Stimulated activated CD8-positive, alpha-beta memory T cell treated with anti-CD3 and anti-CD28 coated beads, Interleukin-12 subunit alpha, Interleukin-12 subunit beta, amount 100 ng/mL, for 4 hours (primary cell): ENCODE measurements at places on chromosomes 2 and 18.

GRCh38 chr2:196712867-196713266, 73.4 kb downstream of the CCDC150 start:
- DNase-seq = no peak

GRCh38 chr2:72846171-72847095, 20.6 kb upstream of the EXOC6B start:
- DNase-seq = no peak

GRCh38 chr2:144448389-144449027, 71.4 kb downstream of the ZEB2 start:
- no peak for DNase-seq

- DNase-seq = no peak
These were observed 143.3 kb upstream of the TACR1 start for GRCh38 chr2:75342504-75343175.

GRCh38 chr18:27674411-27674810, 489.3 kb upstream of the CHST9 start:
- no peak for DNase-seq

DNA sequence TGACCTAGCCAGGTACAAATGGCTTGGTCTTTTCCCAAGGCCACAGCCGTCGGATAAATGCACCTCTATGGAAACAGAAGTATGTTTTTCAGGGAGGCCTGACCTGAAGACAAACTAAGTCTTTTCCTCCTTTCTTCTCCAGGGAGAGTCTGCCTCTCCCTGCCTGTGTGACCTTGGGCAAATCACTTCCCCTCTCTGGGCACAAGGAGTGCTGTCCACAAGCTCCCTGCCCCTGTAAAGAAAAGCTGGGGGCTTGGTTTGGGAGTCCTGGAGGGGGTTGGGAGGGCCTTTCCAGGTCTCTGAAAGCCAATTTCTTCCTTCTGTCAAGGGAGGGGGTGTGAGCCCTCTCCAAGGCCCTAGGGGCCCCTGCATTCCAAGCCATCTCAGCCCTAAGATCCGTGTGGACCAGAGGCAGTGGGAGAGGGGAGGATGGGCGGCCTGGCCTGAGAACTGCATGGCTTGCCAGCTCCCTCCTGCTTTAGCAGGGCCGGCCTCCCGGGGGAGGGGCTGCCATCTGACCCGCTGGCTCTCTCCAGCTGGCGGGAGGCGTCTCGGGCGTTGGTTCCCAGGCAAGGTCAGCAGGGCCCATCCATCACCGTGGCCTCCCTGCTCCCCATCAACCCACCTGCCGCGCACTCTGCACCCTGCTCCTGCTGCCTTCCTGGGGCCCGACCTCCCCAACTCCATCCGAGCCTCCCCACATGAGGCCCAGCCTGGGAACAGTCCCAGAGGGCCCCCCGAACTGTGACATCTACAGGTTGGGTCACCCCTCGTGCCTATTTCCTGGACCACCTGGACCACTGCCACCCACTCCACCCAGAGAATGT, 61.4 kb downstream of the SMAD7 start:
- no peak for DNase-seq

DNA sequence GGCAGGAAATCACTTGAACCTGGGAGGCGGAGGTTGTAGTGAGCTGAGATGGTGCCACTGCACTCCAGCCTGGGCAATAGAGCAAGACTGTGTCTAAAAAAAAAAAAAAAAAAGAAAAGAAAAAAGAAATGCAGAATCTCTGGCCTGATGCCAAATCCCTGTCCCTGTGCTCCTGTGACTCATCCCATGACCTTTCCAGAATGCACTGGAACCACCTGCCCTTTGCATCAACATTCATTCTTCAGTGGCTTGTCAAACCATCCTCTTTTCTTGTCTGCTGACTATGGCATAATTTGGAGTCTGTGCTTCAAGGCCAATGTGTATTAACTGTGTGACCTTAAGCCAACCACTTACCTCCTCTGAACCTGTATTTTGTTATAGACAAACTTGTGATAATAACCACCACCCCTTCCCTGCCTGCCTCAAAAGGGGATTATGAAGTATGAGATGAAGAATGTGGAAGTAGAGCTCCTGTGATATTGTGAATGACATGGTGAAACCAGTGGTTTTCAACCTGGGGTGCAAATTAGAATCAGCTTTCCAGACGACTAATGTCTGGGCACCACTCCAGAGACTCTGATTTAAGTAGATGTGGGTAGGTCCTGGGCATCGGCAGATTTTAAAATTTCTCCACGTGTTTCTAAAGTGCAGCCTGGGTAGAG, 189.3 kb downstream of the CLIP4 start:
- no peak for DNase-seq

DNA sequence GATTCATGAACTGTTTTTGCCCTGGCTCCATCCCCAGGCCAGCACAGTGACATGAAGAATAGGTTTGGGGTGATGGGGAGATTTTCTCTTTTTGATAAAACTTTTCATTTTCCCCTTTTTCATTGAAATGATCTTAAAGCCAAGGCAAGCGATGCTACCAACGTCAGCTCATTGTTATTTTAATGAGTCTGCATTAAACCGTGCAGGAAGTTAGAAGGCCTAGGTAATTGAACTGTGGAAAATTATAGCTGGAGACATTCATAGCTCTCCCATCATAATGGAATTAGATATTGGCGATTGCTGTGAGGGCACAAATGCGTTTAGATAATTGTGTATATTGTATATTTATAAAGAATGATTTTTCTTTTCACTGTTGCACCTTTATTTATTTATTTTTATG, 33.2 kb downstream of the SMARCAL1 start:
- DNase-seq = no peak

DNA sequence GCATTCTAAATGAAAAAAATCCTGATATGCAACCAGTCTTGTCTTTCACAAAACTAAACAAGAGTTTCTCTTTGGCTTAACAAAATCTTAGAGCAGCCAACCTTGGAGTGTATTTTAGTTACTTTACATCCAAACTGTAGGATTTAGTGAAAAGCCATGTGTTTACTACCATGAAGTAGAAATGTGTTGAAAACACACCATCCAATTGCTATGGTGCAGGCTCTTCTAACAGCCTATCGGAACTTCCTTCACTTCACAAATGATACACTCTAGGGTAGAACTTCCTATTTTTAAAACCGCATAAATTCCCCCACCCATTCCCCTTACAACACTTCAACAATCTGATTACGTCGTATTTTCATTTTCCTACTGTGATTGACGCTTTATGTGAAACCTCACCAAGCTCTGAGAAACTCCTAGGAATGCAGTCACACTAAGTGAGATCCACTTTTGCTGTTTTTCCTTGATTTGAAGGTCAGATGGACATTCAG, 74.4 kb upstream of the MAP4K4 start:
- no peak for DNase-seq

GRCh38 chr2:147390475-147390874, 454.4 kb upstream of the ACVR2A start:
- DNase-seq = no peak

- no peak for DNase-seq
These were observed 5.7 kb downstream of the GPR35 start for GRCh38 chr2:240630771-240631547.

DNA sequence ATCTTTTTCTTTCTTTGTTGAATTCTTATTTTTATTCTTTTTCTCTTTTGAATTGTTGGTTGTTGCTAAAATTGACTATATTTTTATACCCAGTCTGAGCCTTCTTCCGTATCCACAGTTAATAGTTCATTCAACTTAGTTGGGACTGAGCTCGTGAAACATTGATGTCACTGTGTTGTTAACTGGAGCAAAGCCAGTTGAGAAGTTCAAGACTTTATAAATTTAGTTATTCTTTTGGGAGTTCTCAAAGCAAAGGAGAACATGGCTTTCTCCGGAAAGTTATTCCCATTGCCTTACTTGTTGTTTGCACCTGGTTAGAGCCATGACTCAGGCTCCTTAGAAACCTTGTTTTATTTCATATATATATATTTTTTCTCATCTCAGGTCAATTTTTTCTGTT, 8.8 kb downstream of the CTLA4 start:
- no peak for DNase-seq

DNA sequence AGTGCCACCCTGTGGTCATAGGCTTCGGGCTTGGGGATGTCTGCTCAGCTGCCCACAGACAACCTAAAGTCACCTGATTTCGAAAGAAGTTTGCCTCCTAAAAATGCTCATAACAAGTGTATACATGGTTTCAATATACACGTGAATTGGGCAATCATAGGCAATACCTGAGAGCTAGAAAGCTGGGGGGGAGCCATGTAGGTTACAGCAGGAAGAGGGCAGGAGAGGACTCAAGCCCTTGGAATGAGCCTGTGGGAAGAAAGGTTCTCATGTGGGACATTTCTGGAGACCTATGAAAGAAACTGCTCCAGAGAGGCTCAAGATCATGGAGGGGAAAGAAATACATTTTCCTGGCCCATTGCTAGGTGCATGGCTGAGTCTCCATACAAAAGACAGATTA, 109.7 kb downstream of the ACOXL start:
- no peak for DNase-seq

- DNase-seq = peak; percentile 29
These were observed 13.2 kb downstream of the SERPINE2 start for GRCh38 chr2:224025874-224026273.

DNA sequence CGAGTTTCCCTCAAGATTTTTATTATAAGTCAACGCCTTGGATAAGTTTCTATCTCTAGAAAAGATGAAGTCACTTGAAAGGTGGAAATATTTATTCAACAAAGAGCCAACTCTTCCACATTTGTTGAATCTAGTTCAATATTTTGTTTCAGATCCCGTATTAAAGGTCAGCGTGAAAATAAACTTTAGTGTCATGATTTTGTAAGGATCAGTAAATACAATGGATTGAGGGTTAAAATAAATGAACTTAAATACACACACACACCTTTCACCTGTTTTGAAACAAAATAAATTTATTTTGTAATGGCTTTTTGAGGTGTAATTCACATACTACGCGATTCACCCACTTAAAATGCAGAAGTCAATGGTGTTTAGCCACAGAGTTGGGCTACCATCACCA, 16.0 kb upstream of the NPPC start:
- no peak for DNase-seq

- no peak for DNase-seq
These were observed 22.2 kb upstream of the SOS1 start for GRCh38 chr2:39142904-39143605.

DNA sequence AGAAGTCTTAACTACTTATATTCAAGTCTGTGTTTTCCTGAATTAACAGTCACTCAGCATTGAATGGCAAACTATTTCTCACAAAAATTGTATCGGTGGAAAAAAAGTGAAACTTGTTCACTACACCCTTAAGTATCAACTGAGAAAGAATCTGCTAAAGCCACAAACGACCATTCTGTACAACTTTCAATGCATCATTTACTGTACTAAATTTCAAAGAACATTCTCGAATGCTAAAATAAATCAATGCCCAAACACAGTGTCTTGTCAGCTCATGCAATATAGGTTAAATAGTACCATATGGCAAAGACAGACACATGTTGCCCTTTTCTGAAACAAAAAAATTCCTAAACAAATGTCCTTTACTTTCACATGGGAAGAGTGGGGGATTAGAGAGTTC, 9.0 kb downstream of the ZNF516 start:
- DNase-seq = no peak

GRCh38 chr2:1771626-1772280, 27.4 kb upstream of the PXDN start:
- no peak for DNase-seq
